Activated T-helper 1 cell treated with anti-CD3 and anti-CD28 coated beads, Interleukin-2, amount 50 U/mL, for 16 hours (primary cell): ENCODE measurements at places on chromosomes 2 and 18.

DNA sequence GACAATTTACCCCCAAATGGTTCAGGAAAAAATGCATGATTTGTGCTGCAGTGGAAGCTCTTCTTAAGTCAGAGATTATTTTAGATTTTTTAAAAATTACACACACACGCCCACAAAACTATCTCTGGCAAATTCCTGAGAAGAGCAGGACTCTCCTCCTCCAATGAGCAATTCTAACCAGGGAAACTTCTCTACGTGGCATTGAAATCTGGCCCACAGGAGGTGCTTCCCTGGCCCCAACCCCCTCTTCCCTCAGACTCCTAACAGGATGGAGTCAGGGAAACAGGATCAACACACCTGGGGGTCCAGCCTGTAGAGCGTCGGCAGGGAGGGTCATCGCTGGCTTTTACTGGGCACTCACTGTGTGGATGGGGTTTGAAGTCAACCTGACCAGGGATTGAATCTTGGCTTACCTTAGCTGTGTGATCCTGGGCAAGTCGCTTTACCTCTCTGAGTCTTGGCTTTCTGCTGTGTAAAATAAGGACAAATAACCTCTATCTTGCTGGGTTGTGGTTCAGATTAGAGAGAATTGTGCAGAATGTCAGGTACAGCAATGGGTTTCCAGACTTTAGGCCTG, 65.4 kb upstream of the ASAP2 start:
- DNase-seq, result no peak

- no peak for DNase-seq
These were observed 24.1 kb downstream of the GULP1 start for GRCh38 chr2:188315750-188316149.

DNA sequence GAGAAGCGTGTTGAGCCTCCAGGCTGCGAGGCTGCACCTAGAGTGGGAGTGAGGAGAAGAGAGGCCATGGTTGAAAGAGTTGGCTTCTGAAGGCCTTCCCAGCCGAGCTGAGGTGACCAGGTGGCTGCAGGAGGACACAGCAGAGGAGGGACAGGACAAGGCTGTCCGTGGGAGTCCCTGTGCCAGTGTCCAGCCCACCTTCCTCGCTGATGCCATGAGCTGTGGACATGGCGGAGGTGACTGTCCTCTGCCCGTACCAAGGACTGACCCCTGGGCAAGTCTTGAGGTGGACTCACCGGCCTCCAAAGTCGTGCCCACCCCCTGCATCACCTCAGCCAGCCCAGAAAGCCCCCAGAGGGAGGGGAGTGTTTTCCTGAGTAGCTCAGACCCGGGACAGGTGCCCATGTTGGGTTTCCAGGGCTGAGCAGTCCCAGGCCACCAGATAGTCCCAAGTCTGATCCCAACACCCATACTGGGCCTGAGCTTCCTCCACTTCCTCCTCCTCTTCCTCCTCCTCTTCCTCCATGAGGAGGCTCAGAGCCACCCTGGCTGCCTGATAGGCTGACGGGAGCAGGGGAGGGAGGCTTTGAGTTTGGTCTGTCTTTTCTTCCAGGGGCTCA, 43.0 kb upstream of the FOSL2 start:
- no peak for DNase-seq

- DNase-seq, result no peak
These were observed 13.9 kb downstream of the BIN1 start for GRCh38 chr2:127092901-127093516.

DNA sequence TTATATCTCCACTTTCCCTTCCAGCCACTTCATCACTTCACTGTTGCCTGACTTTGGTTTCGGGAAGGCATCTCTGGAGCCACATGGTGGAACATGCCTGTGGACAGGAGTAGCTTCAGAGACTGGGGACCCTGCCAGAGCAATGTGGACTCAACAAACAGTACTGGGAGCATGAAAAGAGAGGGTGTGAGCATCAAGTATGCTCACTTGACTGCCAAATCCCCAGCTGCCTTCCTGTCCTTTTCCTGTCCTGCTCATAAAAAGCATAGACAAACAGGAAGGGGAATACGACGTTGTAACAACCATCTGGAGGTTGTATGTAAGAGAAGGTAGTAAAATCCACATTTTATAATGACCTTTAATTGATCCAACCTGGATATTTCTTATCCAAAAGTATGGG, 61.3 kb upstream of the CSRNP3 start:
- DNase-seq, result no peak

- DNase-seq, result no peak
These were observed 476.7 kb downstream of the EPHA4 start for GRCh38 chr2:221095356-221095755.

DNA sequence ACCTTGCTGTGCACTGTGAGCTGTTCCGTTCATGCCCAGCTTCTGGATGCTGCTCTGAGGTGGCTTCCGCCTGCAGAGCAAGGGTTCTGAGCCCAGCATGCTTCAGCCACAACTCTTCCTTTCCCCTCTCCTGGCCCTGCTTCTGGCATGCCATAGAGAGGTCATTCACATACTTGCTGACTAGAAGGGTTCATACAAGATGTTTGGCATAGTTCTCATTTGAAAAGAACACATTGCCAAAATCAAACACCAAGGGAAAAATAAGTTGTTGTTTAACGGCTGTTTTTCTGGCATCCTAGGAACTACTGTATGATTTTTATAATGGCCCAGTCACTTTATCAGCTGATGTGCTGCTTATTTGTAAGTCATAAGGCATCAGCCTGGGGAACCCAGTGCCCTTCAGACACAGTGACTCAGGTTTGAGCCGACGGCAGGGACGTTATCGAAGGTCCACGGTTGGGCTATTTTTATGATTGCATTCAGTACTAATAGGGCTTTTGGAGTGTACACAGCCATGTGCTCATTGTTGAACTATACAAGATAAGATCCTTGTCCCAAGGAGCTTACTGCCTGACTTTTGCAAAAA, 53.9 kb upstream of the CTAGE1 start:
- DNase-seq, result no peak

- no peak for DNase-seq
These were observed 8.6 kb upstream of the INPP5D start for GRCh38 chr2:233051241-233052149.

- DNase-seq, result no peak
These were observed 47.4 kb upstream of the CDCA7 start for GRCh38 chr2:173307293-173307692.

- no peak for DNase-seq
These were observed 37.5 kb upstream of the SERPINB2 start for GRCh38 chr18:63850020-63850419.

- DNase-seq, result no peak
These were observed 275.0 kb downstream of the TNS1 start for GRCh38 chr2:217727801-217728200.

- DNase-seq, result no peak
These were observed 32.9 kb upstream of the TMEM177 start for GRCh38 chr2:119646149-119646548.

DNA sequence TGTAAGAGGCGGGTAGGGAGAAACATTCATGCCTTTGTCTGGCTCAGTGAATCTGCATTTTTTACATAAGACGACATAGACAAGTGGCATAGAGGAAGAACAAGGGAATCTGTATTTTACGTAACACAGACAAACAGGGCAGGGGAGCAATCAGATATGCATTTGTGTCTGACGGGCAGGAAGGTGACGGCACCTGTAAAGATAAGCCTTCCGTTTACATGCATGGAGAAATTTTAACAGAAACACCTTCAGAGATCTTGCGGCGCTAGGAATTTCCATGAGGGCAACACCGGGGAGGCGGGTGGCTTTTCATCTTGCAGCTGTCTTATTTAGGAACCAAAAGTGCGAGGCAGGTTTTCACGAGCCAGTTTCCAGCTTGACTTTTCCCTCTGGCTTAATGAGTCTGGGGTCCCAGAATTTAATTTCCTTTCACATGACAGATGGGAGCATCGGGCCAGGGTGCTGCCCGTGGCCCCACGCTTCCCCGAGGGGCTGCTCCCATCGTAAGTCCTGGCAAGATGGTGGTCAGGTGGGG, 42.6 kb downstream of the RTP5 start:
- no peak for DNase-seq

DNA sequence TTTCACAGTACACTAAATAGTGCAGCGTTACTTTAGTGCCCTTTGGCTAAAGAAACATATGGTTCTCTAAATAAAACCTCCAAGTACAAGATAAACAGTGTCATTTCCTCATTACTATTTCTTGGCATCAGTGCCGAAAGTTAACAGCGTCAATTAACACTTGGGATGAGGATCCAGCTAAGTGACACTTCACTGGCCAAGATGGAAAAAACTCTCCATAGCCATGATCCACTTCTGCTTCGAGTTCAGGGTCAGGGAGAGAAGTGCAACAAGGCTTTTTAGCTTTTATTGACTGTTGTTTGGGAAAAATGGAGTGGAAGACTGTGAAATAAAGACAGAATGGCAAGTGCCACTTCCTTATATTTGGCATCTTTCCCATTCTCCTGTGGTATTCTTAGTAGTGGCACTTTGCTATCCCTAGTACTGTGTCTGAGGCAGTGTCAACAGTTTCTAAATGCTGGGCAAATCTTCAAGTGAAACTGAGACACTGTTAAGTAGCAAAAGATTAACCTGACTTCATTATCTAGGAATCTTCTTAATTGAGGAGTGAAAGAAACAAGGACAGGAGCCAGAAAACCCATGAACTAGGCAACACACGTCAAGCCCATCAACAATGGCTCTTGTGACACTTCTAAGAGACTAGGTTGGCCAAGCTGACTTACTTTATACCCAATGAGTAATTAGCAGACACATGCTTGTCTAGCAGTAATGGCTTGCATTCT, 222.5 kb upstream of the SESTD1 start:
- DNase-seq, result no peak

DNA sequence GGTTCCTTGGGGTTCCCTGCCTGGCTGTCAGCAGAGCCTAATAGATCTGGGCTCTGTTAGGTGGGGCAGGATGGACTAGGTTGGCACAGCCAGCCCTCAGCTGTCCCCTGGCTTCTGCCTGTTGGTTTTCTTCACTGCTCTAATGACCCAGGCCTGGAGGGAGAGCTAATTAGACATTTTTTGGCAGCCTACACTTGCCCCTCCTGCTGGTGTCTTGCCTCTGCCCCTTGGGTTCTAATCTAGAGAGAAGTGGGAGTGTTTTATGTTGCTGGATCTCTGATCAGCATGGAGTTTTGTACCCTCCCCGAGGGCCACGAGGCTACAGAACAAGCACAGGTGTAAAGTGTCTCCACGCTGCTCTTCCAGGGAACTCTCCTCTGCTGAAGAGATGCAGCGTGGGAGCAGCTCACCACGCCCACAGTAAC, 199.4 kb upstream of the RASGRP3 start:
- no peak for DNase-seq

DNA sequence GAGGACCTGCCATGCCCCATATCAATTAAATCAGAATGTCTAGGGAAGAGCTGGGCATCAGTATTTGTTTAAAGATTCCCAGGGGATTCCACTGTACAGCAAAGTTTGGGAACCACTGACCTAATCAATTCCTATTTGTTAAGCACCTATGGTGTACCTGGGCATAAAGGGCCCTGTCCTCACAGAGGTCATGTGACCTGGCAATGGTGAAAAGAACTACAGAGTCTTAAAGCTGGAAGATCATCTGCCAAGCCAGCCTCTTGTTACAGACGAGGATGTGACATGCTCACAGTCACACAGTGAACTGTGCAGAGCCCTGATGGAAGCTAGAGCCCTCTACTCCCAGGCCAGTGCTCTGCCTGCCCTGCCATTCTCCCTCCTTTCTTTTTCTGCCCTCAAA, 23.3 kb downstream of the SLC14A2 start:
- DNase-seq, result no peak

GRCh38 chr2:7673101-7673500, 755.9 kb downstream of the RNF144A start:
- no peak for DNase-seq

DNA sequence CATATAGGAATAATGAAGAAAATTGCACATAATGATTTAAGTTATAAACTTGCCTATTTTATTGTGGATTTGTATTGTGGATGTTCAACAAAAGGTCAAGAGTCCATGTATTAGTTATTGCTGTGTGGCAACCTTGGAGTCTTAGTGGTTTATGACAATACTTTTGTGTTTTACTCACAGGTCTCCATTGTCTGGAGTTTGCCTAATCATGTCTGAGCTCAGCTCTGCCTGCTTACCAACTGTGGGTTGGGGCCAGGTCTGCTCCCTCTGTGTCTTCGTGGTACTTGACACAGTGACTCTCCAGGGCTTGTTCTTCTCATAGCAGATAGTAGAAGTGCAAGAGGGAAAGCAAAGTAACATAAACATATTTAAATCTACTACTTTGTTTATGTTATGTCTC, 382.5 kb downstream of the CBLN2 start:
- DNase-seq, result no peak

GRCh38 chr18:38406607-38407006, 841.0 kb upstream of the CELF4 start:
- no peak for DNase-seq

DNA sequence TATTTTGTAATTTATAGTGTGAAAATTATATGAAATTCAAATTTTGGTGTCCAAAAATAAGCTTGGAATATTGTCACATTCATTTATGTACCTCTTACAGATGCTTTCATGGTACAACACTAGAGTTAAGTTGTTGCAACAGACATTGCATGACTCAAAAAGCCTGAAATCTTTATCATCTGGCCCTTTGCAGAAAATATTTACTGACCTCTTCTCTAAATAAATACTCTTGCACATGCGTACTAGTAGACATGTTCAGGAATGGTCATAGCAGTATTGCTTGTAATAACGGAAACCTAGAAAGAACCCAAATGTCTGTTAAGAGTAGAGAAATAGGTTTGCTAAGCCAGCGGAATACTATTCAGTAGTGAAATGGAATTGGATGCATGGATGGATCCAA, 60.4 kb downstream of the GALNT1 start:
- DNase-seq, result no peak

DNA sequence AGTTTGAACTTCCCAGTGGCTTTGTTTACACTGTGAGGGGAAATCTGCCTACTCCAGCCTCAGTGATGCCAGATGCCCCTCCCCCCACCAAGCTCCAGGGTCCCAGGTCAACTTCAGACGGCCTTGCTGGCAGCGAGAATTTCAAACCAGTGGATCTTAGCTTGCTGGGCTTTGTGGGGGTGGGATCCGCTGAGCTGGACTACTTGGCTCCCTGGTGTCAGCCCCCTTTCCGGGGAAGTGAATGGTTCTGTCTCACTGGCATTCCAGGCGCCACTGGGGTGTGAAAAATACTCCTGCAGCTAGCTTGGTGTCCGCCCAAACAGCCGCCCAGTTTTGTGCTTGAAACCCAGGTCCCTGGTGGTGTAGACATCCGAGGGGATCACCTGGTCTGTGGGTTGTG, 70.0 kb upstream of the NEUROD1 start:
- no peak for DNase-seq
